Cortex of kidney (tissue), 1 donor: ENCODE measurements at places on chromosomes 13 and 19.

DNA sequence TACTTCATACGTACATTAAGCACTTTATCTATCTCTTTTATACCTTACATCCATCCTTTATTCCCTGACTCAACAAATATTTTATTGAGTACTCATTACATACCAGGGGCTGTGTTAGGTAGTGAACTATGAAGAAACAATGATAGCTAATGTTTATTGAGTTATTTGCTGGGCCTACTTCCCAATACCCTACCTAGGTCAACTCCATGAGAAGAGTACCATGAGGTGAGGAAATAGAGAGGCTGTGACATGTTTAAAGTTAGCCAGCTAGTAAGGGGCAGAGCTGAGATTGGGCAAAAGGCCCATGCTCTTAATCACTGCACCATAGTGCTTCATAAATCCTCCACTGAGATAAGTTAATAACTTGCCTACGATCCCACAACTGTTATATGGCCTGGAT, 79.9 kb downstream of the FREM2 start:
- DNase-seq: no peak

DNA sequence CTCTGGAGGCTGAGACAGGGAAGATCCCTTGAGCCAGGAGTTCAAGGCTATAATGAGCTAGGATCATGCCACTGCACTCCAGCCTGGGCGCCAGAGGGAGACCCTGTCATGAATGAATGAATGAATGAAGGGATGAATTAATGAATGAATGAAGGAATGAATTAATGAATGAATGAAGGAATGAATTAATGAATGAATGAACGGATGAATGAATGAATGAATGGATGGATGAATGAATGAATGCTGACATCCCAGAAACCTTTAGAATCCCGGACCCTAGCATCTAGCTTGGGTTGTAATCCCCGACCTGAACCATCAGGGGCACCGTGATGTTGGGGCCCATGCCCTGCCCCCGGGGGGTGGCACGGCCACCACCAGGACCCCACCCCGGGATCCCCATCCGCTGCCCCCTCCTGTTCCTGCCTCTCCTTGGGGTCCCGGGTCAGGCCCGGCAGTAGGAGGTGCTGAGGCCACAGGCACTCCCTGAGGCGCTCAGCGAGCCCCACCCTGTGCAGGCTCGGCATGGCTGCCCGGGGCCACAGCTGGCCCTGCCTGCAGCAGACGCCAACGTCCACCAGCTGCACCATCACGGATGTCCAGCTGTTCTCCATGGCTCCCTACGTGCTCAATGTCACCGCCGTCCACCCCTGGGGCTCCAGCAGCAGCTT, 3.4 kb downstream of the EBI3 start:
- DNase-seq: no peak

GRCh38 chr13:24629320-24629719, 50.9 kb upstream of the ATP12A start:
- DNase-seq: no peak

GRCh38 chr19:8022275-8022674, 16.8 kb upstream of the ELAVL1 start:
- no peak for DNase-seq

- DNase-seq: no peak
Observed at GRCh38 chr13:48750588-48751383, 97.1 kb downstream of the CYSLTR2 start.

DNA sequence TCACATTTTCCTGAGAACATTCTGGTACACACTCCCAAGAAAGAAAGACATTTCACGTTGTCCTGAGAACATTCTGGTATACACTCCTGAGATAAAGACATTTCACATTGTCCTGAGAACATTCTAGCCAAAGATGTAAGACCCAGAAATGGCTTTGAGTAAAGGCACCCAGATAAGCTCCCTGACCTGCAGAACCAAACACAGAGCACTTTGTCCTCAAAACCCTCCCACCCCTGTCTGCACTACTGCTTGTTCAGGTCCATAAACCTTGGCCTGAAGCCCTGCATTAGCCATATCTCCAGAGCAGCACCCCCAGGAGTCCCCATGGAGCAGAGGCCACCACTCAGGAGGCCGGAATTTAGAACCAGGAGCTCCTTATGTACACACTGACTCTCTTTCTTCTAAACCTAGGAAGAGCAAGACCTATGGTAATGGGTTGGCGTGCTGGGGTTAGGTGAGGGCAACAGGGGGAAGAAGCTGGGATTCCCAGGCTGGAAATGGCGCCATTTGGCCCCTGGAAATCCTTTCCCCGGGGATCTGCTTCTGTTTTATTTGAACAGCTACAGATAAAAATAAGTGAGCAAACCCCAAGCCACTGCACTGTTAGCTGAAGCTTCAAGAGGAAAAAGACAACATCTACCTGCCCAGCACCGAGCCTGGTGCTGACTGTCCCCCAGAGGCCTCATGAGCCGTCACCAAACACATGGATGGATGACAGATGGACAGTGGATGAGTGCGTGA, 13.7 kb downstream of the GAS6 start:
- DNase-seq: no peak

- no peak for DNase-seq
Observed at GRCh38 chr13:110012102-110012739, 225.8 kb upstream of the IRS2 start.

GRCh38 chr19:12721656-12722565, 1.8 kb downstream of the TNPO2 start:
- no peak for DNase-seq

DNA sequence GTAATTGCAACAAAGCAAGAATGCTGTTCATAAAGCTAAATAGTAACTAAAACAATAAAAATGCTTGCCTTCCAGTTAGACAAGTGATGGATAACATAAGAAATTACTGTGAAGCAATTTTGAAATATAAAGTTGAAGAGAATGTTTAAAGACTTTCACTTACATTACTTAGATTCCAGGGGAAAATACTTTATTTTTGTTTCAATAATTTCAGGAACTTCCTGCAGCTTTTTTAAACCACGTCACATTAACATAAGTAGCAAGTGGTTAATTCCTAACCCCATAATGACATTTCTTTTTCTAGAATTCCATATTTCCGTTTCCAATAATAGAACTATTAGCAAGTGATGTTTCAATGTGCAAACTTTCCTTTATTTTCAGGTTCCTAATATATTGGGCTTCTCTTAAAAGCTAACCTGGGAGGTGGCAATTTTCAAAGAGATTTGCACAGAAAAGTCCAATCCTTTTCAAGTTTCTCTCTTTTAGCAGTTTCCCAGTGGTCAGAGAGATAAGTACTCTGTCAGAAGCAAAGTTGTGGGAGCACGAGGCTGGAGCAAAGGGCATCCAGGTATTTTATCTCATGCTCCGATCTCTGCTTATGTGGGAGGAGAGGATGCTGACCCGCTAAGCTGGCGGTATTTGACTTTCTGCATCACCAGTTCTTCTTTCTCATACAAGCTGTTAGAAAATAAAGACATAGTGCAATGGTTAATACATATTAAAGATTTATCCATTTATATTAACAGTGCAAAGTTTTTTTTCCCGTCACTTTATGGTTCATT, 1025.3 kb downstream of the EFNB2 start:
- no peak for DNase-seq

DNA sequence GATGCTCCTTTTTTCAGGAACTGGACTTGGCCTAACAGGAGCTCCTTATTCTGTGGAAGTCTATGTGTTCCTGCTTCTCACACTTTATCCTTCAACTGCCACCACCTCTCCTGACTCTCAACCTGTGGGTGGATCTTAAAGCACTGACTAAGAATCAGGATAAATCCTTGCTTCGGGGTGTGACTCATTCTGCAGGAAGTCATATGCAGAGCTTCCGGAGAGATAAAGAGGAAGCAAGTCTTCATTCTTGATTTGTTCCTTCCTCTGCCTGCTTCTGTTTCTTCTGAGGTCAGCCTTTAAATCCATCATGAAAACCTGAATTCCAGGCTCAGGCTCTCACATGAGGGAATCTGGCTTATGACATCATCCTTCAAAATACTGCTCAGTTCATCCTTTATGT, 137.1 kb upstream of the ATXN8OS start:
- DNase-seq: no peak

GRCh38 chr13:92255526-92255925, 857.1 kb downstream of the GPC5 start:
- no peak for DNase-seq

GRCh38 chr19:3365093-3365835, 1.1 kb upstream of the NFIC start:
- DNase-seq: no peak

DNA sequence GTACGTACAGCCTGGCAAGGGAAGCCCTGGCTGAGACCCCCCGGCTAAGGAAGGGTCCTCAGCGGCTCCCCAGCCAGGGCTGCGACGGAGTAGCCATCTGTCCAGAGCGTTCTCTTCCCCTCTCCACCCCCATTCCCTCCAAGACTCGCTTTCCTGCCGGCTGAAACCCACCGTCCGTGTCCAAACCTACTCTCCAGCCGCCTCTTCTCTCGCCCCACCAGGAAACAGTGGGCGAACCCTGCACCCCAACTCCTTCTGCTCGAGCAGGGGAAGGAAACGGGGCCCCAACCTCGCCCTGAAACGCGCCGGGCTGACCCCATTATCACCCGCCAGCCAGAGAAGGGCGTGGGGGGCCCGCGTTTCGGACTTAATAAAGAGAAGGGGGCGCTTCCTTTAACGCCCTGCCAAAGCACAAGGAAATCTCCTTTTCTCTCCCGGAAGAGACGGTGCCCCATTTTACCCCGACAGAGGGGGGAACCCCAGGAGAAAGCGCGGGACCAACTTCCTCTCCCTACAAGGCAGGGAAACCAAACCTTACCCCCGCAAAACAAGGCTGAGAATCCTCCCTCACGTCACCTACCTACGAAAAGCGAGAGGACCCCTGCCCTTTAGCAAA, 2.5 kb downstream of the ZC3H4 start:
- no peak for DNase-seq

GRCh38 chr13:33649212-33649878, 168.6 kb upstream of the RFC3 start:
- DNase-seq: no peak

DNA sequence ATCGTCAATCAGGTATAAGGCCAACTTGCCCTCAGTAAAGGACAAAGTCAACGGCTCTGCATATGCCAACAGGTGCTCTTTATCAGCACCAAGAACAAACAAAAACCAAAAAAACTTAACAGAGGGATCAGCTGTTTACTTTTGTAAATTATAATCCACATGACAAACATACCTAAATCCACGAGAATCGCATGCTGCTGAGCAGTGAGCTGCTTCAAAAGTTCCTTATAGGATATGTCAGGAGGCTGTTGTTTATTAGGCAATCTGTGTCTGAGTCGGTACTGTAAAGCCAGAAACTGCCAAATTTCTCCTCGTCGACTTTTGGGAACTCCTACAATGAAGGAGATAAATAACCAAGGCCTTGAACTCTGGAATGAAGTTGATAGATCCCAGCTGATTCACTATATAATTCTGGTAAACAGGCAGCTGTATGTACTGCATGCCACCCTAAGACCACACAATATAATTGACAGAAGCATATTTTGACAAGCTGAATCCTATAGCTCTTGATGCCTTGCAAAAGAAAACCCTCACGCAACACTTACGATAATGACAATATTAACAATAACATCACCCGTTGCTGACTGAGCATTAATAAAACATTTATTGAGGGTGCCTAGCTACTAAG, 179.8 kb downstream of the TBC1D4 start:
- no peak for DNase-seq

DNA sequence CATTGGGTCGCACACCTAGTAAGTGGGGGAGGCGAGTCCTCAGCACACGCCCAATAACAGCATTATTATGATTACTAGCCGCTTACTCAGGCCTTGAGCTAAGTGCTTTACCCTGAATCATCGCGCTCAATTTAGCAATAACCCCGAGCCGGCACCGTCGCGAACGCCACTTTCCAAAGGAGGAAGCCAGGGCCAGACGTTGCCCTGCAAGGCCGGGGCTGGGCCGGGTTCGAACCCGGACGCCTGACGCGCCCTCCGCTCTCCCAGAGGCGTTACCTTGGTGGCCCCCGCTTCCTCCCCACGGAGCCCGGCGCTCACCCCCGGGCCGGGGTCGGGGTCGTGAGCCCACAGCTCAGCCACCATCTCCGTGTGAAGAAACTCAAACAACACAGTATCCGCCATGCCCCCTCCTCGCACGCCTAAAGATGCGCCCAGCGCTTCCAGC, at the start of gene TRAPPC6A:
TSS of gene TRAPPC6A (minus strand) at position 421 of the 445 bp plus-strand sequence. CDS start at position 402, 19 bp downstream.
- DNase-seq: no peak

- DNase-seq: no peak
Observed at GRCh38 chr19:1807695-1808394, 4.2 kb downstream of the ATP8B3 start.

GRCh38 chr13:97573011-97573410, 139.0 kb downstream of the RAP2A start:
- no peak for DNase-seq

GRCh38 chr13:66365101-66365500, 865.0 kb downstream of the PCDH9 start:
- no peak for DNase-seq
